ENCODE measurements at places on chromosomes 6 and 20.

GRCh38 chr6:166924531-166924930, 31.8 kb downstream of the RNASET2 start:
- DNase-seq: no peak

DNA sequence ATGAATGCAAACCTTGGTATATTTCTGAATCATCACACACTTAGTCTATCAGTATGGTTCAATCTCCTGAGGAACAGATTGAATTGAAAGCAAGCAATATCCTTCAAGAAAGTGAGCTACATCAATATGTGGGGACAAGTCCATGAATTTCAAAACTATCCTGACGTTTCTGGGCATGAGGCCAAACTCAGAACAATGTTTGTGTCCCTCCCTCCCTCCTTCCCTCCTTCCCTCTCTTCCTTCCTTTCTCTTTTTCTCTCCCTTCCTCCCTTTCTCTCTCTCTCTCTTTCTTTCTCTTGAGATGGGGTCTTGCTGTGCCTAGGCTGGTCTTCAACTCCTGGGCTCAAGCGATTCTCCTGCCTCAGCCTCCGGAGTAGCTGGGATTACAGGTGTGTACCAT, 27.9 kb upstream of the SYNCRIP start:
- no peak for DNase-seq

DNA sequence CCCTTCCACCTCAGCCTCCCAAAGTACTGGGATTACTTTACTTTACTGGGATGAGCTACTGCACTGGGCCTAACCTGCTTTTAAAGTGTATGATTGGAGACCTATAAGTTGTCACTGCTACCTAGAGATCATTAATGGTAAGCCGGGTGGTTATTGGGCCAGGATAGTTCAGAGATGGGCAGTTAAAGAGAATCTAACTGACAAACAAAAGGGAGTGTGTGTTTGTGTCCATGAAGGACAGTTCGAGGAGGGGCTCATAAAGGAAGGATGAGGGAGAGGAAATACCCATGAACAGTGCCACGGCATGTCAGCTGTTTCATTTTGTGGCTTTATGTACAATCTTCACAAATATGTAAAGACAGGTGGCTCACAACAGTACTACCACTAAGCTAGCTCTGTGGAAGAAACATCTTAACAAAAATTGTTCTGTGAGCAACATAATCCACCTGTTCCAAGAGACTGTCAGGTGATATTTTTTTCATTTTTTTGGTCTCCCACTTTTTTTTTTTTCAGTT, 69.7 kb upstream of the FAM8A1 start:
- no peak for DNase-seq

DNA sequence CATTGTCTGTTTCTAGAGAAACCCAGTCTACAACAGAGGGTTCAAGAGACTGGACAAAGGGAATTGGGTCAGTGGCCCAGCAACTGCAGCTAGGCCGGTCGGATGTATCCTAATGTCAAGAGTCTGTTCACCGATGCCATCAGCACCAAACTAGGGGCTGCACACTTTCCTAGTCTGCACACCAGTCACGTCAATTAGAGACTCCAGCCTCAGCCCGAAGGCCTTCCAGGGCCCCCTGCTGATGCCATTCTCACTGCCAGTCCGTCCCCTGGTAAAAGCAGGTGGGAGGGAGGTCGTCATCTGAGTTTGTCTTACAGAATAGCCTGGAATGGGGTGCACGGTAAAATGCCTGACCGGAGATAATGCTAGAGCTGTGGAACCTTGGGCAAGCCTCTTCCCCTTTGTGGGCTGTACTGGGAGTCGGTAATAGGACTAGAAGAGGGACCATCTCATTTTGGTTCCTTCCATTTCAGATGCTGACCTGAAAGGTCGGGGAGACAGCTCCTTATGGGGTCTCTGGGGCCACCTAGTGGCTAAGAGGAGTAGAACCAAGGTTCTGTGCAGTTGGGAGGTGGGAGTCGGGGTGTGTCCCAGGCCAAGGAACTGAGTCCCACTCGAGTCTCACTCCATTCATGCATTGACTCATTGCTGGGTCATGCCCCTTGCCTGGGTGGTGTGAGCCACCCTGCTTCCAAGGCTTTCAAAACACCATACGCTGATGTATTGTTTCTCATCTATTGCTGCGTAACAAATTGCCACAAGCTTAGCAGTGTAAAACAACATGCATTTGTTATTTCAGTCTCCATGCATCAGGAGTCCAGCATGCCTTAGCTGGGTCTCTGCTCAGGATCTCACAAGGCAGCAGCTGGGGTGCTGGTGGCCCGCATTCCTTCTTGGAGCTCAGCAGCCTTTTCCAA, 5.1 kb downstream of the SOX12 start:
- peak; percentile 79 for DNase-seq

DNA sequence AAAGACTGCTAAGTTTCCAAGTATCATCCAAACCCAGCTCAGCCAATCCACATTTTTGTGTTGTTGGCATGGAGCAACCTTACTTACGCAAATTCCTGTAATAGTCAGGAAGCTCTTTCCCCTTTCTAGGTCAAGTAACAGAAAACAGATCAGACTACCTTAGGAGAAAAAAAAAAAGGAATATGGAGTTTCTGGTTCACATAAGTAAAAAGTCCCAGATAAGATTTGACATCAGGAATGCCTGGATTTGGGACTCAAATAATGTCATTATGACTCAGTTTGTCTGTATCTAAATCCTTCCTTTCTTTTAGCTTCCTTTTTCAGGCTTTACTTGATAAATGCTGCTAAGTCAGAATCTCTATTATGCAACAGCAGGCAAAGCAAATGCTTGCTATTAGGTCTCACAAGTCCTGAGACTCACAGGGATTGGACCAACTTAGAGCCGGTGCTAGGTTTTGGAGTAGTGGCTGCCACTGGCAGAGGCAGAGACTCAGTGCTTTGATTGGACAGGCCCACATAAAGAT, 44.5 kb downstream of the NCOA7 start:
- peak; percentile 70 for DNase-seq

DNA sequence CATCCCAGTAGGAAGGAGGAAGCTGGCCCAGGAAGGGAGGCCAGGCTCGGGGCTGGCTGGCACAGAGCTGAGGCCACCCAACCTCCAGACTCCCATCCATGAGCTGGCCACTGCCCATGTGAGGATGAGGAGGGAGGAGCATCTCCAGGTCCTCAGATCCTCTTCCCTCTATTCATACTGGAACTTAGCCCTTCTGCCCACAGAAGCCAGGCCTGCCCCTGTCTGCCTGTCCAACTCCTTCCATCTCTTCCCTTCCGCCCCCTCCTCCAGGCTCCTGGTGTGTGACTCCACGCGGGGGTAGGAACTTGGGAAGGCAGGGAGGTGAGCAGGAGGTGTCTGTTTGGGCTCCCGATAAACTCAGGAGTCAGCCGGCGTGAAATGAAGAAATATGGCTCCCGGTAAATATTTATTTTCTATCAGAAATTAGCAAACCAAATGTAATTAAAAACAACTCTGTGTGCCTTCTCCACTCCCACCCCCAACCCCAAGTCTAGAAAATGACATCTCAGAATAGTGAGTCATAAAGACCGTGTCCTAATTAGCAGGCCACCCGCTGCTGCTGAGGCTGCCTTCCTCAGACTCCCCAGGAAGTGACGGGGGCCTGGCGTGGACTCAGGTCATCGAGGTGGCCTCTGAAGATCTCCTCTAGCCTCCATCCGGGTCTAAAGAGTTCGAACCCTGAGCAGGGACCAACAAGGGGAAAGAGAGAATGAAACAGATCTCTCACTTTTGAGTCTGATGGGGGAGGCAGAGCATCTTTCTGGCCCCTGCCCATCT, 81.9 kb downstream of the MDGA1 start:
- peak; percentile 64 for DNase-seq

DNA sequence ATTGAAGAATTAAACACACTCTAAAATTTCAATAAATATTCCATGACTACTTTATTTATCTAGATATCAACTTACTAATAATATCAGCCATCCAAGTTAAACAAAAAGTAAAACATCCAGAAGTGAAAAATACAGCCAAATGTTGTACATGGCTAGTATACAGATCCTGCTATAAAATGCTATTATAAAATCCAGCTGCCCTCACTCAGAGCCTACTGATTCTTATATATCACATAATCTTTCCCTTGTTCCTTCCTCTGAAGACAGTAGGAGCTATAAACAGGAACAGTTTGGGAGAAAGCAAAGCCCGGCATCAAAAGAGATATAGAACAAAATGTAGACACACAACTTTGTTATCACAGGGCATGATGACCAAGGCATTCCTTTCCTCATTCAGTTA, 212.9 kb downstream of the PLCB4 start:
- no peak for DNase-seq

GRCh38 chr20:10316582-10316981, 98.0 kb downstream of the SNAP25 start:
- DNase-seq: no peak

DNA sequence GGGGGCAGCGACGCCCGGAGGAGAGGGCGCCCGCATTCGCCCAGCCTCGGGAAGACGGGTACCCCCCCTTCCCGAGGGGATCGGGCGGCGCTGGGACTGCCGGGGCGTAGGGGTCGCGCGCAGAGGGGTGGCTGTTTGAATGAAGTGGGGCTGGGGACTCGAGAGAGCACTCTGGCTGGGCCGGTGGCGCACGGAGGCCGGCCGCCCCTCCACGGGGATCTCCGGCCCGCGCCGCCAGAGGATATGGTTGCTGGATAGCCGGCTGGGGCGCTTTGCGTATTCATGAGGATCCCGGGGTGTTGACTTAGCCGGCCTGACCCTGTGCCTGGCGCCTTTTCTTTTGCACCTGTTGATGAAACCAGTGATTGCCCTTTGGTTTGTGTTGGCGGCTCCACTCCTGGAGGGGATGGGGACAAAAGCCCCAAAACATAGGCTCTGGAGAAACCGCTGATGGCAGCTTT, 469 bp downstream of the SYNJ2 start:
- peak; percentile 58 for DNase-seq

DNA sequence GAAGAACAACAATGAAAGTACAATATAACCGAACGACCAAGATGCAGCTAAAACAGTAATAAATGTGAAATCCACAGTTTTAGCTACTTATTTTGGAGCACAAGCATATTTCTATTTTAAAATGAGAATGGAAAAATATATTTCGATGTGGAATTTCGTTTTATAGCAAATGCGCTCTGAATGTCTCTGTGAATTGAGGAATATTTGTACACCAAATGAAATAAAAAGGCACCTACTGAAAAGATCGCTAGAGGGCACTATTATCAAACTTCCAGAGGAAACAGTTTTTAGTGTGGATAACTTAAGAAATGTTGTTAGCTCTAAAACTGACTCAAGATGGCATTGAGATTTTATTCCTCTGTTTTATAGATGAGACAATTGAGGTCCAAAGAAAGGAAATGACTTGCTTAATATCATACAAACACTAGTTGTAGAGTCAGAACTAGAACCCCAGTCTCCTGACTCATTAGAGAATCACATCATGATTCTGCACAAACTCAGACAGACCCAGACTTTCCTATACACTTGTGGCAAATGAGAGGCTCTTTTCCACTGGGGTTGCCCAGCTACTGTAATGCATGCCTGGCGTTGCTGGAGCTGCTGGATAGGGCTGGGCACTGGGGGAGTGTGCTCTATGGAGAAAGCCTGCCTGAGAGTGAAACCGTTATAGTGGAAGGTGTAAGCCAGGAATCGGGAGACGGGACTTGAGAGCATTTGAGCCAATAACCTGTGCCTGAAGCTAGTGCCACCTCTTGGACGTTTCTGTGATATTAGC, 51.9 kb downstream of the GCLC start:
- peak; percentile 55 for DNase-seq

DNA sequence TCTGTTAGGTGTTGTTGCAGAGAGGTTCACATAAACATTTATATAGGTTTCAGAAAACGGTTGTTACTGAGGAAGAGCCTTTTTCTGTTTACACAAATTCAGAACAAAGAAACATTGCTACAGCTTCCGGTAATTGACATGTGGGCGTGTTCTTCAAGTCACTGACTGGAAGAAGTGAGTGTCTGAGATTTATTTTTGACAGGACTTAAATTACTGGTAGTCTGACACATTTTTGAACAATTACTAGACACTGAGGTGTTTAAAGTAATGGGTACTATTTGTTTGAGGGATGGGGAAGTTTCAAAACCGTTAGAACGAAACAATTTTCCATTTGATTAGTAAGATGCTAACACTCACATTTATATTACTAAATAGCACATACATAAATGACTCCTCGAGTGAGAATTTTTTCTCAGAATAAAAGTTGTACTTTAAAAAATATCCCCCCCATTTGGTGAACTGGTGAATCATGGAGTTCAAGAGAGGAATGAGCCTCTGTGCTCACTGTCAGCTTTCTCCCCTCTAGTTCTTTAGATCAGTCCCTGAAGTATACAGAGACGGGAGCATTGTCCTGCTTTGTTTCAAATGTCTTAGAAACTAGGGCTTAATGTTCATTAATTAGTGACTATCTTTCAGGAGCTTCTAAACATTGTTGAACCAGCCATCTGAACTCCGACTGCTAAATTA, 98.7 kb downstream of the TSHZ2 start:
- no peak for DNase-seq

DNA sequence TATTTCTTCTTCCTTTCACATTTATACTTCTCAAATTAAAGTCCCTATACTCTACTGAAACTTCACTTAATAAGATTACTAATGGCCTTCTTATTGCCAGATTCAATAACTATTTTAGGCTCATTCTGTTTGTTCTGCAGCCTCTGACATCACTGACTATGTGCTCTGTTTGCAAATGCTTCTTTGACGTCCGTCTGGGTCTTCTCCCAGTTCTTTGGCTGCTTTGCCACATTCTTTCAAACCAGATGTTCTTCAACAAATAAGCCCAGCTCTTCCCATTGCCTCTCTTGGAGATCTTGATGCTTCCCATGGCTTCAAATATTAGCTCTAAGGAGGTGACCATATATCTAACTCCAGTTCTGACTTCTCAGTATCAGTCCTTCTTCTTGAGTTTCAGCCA, 117.4 kb downstream of the BTBD9 start:
- peak; percentile 44 for DNase-seq

GRCh38 chr20:37902504-37903313, at the start of gene VSTM2L:
Gene VSTM2L, plus strand, starts transcription at chr20:37903127. Its CDS starts 224 bp downstream, at chr20:37903351.
- DNase-seq: peak; percentile 87

DNA sequence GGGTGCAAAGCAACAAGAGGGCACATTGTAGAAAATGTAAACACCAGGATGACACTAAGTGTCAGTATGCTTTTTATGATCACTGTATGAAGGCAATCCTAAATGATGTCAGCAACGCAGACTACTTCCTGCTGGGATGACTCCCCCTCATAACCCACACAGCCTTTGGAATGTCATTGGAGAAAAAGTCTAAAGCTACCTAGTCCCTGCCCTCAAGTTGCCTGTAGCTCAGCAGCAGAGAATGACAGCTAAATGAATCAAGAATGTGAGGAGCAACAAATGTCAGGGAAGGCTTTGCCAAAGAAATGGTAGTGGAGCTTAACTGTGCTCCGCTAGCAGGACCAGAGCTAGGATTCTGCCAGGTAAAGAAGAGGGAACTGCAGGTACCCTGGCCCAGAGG, 555.6 kb downstream of the CD83 start:
- no peak for DNase-seq

DNA sequence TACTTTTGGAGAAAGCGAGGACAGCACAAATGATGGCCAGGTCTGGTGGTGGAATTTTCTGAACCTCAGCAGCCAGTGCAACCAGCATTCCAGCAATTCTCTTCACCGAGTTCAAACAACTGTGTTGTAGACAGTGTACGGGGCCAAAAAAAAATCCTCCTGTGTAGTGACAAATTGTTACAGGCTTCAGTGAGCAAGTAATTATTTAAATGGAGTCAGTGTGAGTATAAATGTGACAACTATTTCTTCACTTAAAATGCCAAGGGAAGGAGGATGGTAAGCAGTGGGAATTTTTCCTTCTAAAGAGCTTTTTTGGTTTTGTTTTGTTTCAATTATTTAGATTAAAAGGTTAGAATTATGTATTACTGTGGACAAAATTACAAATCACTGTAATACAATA, 154.1 kb downstream of the TMEM242 start:
- DNase-seq: no peak
